ENCODE measurements at places on chromosomes 4 and X. TPM values are rescaled to one million over a fixed set of nuclear protein-coding genes. Genes with fewer than 3 reads are reported as not detected.

Gene ADH1B
- polyA plus RNA-seq, result not detected

Gene IL1RAPL1
- polyA plus RNA-seq, result not detected

Gene SLC38A5
- 23.2 TPM for polyA plus RNA-seq

Gene INTS6L
- 45.0 TPM for polyA plus RNA-seq

Gene TDO2
- not detected for polyA plus RNA-seq

Gene LEF1
- 5.1 TPM for polyA plus RNA-seq

Gene TBC1D9
- 48.9 TPM for polyA plus RNA-seq

GRCh38 chrX:15170927-15171326 is 99.0 kb downstream of the ASB9 start:
- H3K27me3 ChIP-seq, result no peaks in the 10 kb centered on the region
- H3K36me3 ChIP-seq, result no peaks in the 10 kb centered on the region
- no peak overlapping the region for H3K27ac ChIP-seq
- H3K4me3 ChIP-seq, result no peak overlapping the region
- DNase-seq, result no peak

- DNase-seq, result peak; percentile 43
- H3K36me3 ChIP-seq, result no peaks in the 10 kb centered on the region
- H3K27me3 ChIP-seq, result no peaks in the 10 kb centered on the region
- H3K4me1 ChIP-seq, result peaks cover 9% of the 10 kb centered on the region
- H3K4me3 ChIP-seq, result no peak overlapping the region
Measured at GRCh38 chrX:21972721-21973120, 32.2 kb downstream of the SMS start.

DNA sequence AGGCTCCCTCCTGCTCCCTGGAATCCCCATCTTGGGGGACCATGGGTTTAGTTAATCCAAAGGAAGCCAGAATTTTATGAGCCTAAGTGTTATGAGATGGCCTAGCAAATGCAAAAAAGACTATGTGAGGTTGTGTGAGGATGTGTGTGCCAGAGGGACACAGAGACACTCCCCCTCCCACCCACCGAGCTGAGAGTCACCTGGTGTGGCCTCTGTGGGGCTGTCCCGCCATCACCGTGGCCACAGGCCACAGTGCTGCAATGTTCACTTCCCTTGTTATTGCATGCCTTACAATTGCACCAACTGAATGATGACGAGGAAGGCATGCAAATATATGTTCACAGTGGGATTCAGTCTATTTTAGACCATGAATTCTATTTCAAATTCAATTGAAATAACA is 601 bp upstream of the FGFBP2 start:
- no peak overlapping the region for H3K27ac ChIP-seq
- peak; percentile 34 for DNase-seq
- H3K4me1 ChIP-seq, result peaks cover 6% of the 10 kb centered on the region
- no peaks in the 10 kb centered on the region for H3K27me3 ChIP-seq

DNA sequence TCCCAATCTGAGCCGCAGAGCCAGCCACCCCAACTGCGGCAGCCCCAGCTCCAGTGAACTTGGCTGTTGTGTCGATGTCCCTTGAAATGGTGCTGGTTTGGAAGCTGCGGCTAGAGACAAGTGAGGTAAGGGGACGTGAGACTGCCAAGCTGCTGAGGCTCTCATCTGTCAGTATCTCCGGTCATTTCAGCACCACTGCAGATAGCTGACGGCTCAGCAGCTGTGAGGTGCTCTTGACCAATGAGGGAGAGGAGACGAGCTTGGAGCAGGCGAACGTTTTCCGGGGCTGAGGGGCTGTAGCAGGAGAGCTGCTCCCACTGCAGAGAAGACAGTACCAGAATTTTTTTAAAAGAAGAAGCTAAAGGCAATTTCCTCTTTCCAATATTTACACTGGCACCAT is 175.5 kb upstream of the CASK start:
- DNase-seq, result no peak
- no peaks in the 10 kb centered on the region for H3K27me3 ChIP-seq
- no peak overlapping the region for H3K4me3 ChIP-seq
- H3K27ac ChIP-seq, result no peak overlapping the region

DNA sequence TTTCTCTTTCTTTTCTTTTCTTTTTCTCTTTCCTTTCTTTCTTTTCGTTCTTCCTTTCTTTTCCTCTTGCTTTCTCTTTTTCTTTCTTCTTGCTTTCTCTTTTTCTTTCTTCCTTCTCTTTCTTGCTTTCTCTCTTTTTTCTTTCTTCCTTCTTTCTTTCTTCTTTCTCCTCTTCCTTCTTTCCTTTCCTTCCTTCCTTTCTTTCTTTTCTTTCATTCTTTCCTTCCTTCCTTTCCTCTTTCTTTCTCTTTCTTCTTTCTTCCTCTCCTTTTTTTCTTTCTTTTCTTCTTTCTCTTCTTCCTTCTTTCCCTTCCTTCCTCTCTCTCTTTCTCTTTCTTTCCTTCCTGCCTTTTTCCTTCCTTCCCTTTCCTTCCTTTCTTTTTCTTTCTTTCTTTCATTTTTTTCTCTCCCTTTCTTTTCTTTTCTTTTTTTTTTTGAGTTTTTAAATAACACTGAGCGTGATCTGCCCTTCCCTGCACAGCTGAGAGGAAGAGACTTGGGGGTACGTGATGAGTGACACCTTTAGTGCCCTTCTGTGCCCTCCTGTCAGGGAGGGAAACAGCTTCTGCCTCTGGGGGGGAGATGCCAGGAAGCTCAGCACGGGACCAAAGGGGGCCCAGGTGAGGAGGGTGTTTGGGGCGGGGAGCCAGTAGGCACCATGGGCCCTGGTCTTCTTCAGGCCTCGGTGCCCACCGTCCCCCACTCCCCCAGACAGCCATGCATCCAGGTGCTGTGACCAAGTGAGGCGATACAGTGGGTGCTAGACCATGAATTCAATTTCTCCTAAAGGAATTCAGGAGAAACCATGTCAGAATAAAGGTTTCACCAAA is 36.6 kb upstream of the CDKN2AIP start:
- no peaks in the 10 kb centered on the region for H3K27me3 ChIP-seq
- no peak overlapping the region for H3K4me3 ChIP-seq
- no peak for DNase-seq
- peaks cover 5% of the 10 kb centered on the region for H3K4me1 ChIP-seq
- no peaks in the 10 kb centered on the region for H3K36me3 ChIP-seq

- H3K4me3 ChIP-seq, result no peak overlapping the region
- no peak overlapping the region for H3K27ac ChIP-seq
- no peaks in the 10 kb centered on the region for H3K36me3 ChIP-seq
- DNase-seq, result no peak
Measured at GRCh38 chrX:46865281-46865680, 28.4 kb downstream of the RP2 start.

- DNase-seq, result peak; percentile 5
- no peak overlapping the region for H3K4me3 ChIP-seq
- no peaks in the 10 kb centered on the region for H3K36me3 ChIP-seq
Measured at GRCh38 chrX:11423362-11423818, 130.2 kb downstream of the AMELX start.

GRCh38 chr4:61532336-61533000 is 332.3 kb downstream of the ADGRL3 start:
- H3K36me3 ChIP-seq, result no peaks in the 10 kb centered on the region
- H3K27me3 ChIP-seq, result no peaks in the 10 kb centered on the region
- H3K4me1 ChIP-seq, result no peaks in the 10 kb centered on the region
- no peak overlapping the region for H3K27ac ChIP-seq
- no peak overlapping the region for H3K4me3 ChIP-seq

DNA sequence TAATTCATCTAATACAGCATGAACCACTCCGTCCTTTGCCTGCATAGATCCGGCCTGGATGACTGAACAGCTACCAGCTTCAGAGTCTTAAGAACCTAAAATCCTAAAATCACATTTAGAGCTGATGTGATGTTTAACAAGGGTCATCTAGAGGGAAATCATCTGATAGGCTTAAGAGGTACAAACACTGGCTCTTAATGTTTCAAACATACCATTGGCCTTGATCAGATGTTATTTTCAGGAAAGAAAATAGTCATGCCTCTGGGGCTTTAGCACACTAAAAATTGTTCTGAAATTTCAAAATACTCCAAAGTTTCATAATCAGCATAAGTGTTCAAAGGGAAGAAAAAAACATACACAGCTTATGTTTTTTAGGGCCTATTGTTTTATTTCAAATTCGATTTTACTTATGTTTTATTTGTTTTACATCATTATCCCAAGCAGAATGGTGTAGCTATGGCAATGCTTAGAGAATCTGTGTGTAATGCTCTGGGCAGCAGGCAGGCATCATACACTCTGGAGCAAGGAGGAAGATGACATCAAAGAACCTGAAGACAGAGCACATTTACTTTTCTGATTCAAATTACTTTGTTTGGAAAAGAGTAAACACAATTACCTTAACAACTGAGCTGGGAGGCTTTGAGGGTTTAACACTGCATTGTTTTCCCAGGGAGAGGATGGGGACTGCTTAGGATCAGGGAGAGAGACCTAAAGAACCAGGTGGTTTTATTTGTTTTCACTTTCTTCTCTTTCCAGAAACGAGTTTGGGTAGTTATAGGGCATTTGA is 25.3 kb upstream of the LEF1 start:
- H3K36me3 ChIP-seq, result no peaks in the 10 kb centered on the region
- H3K27ac ChIP-seq, result no peak overlapping the region
- no peaks in the 10 kb centered on the region for H3K4me1 ChIP-seq
- H3K27me3 ChIP-seq, result no peaks in the 10 kb centered on the region
- no peak overlapping the region for H3K4me3 ChIP-seq
- DNase-seq, result no peak

DNA sequence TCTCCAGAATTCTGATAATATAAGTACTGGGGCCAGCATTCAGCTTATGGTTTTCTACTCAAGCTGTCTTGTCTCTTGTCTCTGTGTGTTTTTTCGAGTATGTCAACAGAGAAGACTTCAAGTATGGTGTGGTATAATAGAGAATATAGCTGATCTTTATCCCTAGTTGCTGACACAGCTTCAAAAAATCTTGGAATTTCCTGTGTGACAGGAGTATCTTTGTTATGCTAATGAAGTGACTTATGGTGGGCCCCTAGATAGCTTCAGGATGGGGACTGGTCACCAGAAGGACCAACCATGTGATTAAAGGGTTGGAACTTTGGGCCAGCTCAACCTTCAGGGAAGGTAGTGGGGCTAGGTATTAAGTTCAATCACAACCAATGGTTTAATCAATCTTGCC is 2.9 kb downstream of the GPRASP3 start:
- DNase-seq, result no peak
- H3K4me3 ChIP-seq, result no peak overlapping the region
- no peaks in the 10 kb centered on the region for H3K27me3 ChIP-seq
- H3K4me1 ChIP-seq, result peaks cover 10% of the 10 kb centered on the region

DNA sequence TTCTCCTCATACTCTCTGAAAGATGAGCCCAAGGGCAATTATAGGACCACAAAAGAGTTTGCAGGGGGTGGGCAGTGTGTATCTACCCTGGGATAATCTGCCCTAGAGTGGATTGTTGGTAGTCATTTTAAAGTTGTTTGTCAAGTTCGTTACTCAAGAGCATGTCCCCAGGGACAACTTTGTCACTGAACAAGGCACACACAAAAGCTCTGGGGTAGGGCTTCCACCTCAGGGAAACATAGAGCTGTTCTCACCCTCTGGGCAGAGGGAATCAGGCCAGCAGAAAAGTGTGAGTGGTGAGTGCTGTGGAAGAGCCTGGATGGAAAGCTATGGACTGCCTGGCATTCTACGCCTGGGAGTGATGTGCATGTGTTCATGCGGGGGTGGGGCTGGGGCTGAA is 23.3 kb upstream of the LEF1 start:
- H3K4me3 ChIP-seq, result no peak overlapping the region
- no peaks in the 10 kb centered on the region for H3K4me1 ChIP-seq
- no peaks in the 10 kb centered on the region for H3K27me3 ChIP-seq

DNA sequence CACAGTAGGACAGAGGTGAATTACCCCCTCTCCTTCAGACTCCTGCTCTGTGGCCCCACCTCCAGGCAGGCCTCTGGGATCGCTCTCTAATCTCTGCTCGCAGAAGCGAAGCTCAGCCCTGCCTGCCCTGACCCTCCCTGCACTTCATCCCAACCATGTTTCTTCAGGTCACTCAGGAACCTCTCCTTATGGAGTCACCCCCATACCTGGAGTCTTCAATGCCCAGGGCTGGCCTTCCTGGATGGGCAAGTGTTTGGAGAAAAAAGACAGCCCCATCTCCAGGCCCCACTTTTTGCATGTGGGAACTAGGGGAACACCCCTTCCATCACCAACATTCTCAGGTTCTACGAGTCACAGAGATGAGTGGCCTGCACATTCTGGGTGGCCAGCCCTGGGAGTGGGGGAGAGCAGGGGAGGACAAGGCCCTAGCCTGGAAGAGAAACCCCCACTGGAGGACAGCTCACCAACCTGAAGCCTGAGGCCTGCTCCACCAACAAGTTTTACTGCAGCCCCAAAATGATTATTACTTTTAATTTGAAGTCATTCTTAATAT is 90.8 kb downstream of the PPP2R2C start:
- DNase-seq, result no peak
- H3K36me3 ChIP-seq, result no peaks in the 10 kb centered on the region
- no peaks in the 10 kb centered on the region for H3K4me1 ChIP-seq
- H3K27me3 ChIP-seq, result no peaks in the 10 kb centered on the region
- no peak overlapping the region for H3K27ac ChIP-seq
- H3K4me3 ChIP-seq, result no peak overlapping the region

DNA sequence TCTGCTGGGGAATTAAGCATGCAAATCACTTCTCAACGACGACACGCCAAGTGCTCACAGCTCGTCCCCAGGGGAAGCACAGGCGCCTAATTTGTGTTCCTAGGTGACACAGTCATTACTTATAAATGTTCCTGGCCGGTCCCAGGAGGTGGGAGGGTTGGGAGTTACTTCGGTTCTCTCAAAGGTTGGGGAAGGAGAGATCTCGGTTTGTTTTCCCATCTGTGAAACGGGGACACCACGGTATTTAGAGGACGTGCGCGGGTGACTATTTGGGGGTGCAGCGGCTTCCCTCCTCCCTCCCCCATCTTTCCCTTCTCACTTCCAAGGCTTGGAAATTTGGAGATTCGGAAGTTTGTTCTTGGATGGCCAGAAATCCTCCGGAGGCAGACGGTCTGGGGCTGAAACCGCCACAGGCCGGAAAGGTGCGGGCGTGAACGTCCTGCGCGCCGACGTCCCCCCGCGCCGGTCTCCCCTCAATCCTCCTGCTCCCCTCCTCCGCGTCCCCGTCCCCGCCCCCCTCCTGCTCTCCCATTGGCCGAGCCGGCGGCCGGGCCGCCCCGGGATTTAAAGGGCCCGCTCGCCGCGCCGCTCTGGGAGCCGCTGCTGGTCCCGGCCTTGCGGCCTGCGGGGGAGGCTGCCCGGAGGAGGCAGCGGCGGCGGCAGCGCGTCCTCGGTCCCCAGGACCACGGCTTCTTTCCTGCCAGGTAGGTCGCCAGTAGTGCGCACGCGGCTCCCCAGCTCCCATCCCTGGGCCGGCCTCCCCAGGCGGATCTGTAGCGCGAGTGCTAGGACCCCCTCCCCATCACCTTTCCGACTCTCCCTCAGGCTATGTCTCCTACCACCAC is at the start of gene PORCN:
Gene PORCN, plus strand, starts transcription at position 593 of the 845 bp plus-strand sequence. CDS start 829 bp downstream, outside the sequence.
- H3K4me3 ChIP-seq, result peak within 1 kb of the TSS; percentile 74
- H3K4me1 ChIP-seq, result peaks cover 13% of the 10 kb centered on the region
- peak within 1 kb of the TSS; percentile 89 for H3K27ac ChIP-seq
- H3K27me3 ChIP-seq, result no peaks in the 10 kb centered on the region

Measured in B cell (primary cell).